Activated CD4-positive, alpha-beta T cell treated with anti-CD3 and anti-CD28 coated beads, Interleukin-2, amount 50 U/mL, for 4 hours (primary cell): ENCODE measurements at places on chromosomes 6 and 20.

DNA sequence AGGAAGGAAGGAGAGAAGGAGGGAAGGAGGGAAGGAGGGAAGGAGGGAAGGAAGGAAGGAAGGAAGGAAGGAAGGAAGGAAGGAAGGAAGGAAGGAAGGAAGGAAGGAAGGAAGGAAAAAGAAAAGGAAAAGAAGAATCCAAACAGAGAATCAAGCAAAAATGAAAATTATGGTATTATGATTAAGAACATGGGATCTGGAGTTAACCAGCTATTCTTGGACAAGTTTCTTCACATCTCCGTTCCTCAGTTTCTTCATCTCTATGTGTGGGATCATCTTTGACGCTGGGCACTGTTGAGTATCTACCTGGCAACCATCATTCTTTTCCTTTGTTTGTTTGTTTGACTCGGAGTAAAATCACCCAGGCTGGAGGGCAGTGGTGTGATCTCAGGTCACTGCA lies 71.6 kb downstream of the ZNF217 start:
- no peak for DNase-seq

DNA sequence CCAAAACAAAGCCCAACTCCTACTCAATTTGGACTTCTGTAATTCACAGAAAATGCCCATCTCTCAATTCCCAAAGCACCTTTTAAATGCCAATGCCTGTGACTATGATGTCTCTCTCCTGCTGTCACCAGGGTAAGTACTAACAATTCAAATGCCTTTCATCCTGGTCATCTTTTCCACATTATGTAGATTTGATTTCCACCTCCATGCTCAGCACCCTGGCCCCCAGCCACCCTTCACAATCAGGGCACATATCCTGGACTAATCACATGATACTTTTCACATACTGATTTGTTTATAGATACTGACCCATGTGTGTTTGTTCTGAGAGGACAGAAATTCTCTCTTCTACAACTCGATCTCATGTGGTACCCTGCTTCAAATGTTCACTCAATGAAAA lies 236.3 kb downstream of the PTPRK start:
- no peak for DNase-seq

- DNase-seq: no peak
Observed at GRCh38 chr6:6006006-6006427, 708 bp downstream of the NRN1 start.

DNA sequence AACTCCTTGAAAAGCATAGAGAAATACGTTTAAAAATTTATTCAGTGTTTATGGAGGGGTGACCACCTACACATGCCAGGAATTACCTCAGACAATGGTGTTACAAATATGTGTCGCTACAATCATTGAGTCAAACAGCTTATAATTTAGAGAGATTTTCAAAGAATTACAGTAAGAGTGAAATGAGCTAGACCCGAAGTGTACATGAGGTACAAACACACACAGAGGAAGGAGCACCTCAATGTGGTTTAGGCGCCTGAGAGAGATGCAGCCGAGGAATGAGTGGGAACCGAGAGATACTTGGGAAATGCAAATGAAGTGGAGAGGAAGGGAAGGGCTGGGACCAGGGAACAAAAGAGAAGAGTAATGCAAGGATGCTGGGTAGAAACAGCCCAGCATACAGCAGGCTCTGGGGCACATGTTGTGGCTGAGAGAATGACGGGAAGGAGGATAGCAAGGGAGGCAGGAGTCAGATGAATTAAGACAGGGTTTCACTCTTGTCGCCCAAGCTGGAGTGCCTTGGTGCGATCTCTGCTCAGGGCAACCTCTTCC lies 15.5 kb downstream of the EEF1E1 start:
- no peak for DNase-seq

GRCh38 chr20:49403911-49404310 lies 78.6 kb downstream of the KCNB1 start:
- no peak for DNase-seq

DNA sequence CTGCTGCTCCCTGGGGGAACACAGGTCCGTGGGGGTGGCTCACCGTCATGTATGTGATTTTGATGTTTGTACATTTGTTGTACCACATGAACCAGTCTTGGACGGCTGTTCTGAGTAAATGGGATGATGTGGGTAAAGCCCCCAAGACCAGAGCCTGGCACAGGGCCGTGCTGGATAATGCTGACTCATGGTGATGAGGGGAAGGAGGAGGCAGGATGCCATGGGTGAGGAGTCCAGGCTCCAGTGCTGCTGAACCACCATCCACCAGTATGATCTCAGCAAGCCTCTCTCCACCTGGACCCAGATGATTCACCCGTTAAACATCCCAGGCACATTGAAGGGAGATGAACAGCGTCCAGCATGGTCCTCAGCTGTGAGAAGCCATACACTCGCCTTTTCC lies 9.6 kb upstream of the APCDD1L start:
- DNase-seq: no peak

GRCh38 chr6:26240157-26241032 lies 124.6 kb upstream of the BTN3A2 start:
- DNase-seq: peak; percentile 35

DNA sequence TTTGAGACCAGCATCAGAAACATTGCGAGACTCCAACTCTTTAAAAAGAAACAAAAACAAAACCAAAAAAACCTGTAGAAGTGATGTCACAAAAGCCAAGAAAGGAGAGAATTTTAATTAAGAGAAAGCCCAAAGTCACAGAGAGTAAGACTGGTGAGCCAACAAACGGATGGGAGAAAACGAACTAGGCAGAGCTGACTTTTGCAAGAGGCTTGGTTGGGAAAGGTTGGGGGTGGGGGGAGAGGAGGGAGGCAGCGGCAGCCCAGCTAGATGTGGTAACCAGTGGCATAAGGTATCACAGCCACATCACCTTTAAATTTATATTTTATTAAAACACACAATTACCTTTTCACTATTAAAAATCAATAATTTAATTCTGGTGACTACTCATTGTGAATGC lies 23.5 kb downstream of the NOL7 start:
- DNase-seq: no peak

GRCh38 chr6:20680697-20681165 lies 146.5 kb downstream of the CDKAL1 start:
- no peak for DNase-seq

DNA sequence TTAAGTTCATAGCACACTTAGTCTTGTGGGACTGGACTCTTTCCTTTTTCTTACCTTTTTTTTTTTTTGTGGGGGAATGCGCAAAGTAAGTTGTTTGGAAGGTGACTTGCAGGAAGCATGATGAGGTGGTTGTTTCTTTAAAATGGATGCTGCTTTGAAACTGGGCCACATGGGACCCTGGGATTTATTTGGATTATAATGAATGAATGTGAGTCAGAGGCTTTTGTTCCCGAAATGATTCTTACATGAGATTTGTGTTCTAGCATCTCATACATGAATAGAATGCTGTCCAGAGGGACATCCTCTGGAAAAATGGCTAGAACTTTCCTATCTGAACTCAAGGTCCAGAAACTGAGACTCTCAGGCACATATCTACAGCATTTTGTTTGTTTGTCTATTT lies 236.6 kb upstream of the RNF24 start:
- DNase-seq: no peak

DNA sequence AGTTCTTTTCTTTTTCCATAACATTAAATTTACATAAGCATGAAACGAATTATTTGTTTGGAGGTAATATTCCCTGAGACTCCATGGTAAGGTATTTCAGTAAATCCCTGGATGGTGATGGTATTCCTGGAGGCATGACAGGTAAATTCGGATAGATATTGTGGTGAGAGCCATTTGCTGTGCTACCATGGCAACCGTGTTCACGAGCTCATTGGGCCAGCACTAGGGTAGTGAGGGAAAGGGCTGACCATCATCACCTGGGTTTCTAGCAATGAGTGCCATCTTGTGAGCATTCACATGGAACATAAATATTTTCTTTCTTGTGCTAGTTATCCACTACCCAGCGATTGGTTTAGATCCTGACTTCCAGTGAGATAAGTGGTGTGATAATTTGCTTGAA lies 51.9 kb upstream of the GNRH2 start:
- DNase-seq: no peak

- no peak for DNase-seq
Observed at GRCh38 chr6:81998432-81998831, 246.0 kb upstream of the TENT5A start.

- no peak for DNase-seq
Observed at GRCh38 chr6:34149831-34150400, 4.0 kb upstream of the GRM4 start.

- DNase-seq: no peak
Observed at GRCh38 chr6:102204351-102204750, 810.8 kb downstream of the GRIK2 start.
